Esophagus mucosa (tissue), 1 donor: ENCODE measurements at places on chromosomes 2 and 18. TPM values are rescaled to one million over a fixed set of nuclear protein-coding genes. Genes with fewer than 3 reads are reported as not detected.
A peak's percentile ranks its signal among the peaks of the same experiment; 100 is the strongest.

ESPNL gene
- total RNA-seq = 0.40 TPM

SLC16A14 gene
- 3.8 TPM for total RNA-seq

PGAP1 gene
- total RNA-seq = 10.5 TPM

STPG4 gene
- total RNA-seq = 0.16 TPM

- ATAC-seq = no peak
These were observed 35.7 kb upstream of the LTBP1 start for GRCh38 chr2:32910883-32911598.

DNA sequence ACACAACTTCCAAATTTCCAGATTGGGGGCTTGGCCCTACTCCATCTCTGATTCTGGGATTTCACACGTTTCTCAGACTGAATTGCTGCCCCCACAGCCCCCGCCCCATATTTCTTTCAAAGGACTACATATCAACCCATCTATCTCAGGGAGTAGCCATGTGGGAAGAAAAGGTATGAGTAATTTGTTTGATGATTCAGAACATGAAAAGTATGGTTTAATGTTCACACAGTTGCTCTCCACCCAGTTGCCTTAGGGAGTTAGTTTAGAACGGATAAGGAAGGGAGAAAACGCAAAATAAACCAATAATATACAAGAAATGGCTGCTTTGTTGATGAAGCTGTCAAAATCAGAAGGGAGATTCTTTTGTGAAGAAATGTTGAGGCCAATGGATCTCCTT, 145.1 kb downstream of the PIEZO2 start:
- ATAC-seq = peak; percentile 65

DNA sequence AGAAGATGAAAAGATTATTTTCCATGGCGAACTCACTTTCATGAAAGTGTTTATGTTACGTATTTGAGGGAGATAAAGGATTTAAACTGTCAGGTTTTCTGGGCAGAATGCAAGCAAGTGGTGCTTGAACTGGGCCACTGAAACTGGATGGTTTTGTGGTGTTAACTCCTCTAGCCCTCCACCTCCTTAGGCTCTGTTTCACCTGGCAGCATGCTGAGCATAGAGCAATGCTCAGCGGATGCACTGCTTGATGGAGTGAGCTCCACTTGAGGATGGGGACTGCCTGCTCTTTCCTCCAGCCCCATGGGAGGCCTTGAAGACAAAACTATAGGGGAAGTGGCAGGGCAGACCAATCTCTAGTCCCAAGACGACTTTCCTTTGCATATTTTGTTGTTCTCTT, 345.8 kb downstream of the TDRD15 start:
- ATAC-seq = no peak

DNA sequence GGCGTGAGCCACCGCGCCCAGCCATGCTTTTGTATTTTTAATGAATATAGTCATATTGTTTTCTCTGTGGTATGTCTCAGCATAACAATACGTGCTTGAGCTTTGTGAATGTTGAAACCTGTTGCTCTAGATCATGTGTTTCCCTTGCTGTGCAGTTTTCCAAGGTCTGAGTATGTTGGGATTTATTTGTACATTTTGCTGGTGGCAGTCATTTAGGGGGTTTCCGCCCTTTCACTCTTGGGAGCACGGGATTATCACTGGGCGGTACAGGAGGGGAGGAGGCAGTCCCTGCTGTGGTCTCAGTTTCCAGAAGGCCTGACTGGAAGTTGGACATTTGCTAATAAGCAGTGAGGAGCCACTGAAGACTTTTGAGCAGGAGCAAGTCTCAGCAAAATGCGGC, 24.9 kb upstream of the CATIP start:
- ATAC-seq = peak; percentile 61

DNA sequence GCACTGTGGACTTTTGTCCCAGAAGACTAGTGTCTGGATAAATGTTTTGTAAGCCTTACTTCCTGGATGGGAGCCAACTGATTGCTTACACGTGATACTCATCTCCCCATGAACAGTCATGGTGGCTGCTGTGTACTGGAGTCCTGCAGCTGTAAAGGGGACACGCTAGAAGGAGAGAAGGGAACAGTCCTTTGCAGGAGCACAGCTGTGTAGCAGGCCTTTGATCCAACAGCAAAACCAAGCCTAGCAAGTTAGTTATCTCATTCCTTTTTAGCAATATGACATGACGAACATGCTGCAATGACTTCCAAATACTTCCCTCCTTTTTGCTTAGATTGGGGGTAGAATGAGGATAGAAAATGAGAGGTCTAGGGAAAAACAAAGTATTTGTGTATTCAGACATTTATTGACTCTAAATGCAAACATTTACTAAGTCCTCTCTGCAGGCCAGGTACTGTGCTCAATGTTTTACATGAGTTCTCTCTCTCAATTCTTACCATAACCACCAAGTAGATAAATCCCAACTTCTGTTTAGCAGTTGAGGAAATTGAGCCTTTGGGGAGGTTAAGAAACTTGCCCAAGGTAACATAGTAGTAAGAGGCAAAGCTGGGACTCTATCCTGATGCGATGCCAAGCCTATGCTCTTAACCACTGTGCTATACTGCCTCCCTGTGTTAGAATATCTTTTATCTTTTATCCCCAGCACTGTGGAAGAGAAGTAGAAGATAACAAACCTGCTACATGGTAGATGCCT, 55.4 kb upstream of the CD28 start:
- ATAC-seq = peak; percentile 92

DNA sequence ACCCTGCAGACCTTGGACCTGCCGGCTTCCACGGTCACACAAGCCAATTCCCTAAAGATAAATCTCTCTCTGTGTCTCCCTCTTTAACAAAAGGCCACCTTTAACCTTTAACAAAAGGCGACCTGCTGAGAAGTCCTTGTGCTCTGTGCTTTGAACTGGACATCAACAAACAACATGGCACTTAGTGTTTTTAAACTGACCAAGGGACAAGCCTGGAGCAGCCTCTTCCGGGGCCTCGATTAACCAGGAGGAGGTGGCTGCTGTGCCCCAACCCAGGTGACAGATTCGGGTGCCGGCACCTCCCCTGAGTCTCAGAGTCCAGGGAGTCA, 135.3 kb downstream of the RTP5 start:
- no peak for ATAC-seq

DNA sequence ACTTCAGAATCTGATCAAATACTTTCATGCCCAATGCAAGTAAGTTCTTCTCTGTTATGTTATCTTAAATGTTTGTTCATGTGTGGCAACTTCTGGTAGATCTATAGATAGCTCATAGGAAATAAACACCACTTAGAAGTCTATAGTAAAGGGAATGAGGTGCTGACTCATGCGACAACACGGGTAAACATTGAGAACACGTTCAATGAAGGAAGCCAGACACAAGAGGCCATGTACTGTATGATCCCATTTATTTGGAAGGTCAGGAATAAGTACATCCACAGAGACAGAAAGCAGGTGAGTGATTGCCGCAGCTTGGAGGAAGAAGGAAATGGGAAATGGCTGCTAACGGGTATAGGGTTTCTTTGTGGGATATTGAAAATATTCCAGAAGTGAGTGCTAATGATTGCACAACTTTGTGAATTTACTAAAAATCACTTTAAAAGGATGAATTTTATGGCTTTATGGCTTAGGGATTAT, 95.4 kb downstream of the ITGB1BP1 start:
- ATAC-seq = no peak

DNA sequence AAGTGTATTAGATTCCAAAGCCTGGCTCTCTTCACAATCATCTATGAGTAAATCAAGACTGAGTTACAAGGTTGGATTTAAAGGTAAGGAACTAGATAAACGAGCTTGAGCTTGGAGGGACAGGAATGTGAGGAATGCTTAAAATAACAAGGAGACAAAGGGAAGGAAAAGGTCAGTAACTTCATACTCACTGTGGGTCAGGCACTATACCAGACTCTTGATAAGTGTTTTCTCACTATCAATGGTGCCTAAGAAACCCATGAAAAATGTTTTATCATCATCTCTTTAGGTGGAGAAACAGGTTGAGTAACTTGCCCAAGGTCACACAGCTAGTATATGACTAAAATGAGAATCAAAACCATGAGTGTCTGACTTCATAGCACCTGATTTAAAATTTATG, 212.1 kb downstream of the CDH2 start:
- ATAC-seq = no peak

DNA sequence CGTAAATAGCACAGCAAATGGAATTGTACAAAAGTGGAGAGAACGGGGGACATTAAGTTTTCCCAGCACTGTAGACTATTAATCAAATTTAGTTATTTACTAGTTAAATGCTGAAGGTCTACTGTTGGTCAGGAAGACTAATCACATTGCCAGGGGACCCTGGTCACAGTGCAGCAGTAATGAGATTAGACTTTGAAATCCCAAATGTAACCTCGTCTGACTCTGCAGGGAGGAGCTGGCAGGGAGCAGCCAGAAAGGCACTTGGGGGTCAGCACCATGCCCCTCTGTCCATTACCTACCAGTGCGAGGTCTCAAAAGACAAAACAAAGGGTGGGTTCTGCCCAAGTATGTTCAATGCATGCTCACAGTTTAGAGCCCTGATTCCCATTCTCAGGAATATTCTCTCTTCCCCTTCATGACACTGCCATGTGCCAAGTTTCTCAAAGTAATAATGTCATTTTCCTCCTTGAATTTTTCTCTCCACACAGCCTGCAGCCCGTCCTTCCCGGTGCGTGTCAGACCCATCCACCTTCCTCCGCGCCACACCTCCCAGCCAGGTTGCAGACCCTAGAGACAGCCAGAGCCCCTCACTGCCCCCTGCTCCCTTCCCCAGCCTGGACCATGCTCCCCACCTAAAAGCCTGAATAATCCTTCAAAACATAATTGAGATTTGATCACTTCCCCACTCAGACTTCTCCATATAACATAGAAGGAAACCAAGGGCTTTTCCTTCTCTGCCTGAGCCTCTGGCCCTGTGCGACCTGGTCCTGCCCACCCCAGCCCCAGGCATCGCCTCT, 52.5 kb downstream of the TMEM18 start:
- no peak for ATAC-seq

DNA sequence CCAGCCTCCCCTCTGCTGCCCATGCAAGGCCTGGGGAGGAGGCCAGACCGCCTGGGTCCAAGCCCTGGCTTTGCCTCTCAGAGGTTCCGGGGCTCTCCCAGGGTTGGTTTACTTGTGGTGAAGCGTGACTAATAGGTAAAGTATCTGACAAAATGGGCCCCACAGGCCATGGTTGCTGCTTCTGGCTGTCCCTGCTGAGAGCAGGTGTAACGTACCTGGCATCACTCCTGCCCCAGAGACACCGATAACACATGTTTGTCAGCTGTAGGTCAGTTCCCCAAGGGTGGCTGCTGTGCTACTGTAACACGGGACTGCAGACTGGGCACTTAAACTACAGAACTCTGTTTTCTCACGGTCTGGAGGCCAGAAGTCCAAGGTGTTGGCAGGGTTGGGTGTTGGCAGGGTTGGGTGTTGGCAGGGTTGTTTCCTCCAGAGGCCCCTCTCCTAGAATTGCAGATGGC, 34.1 kb downstream of the ODC1 start:
- ATAC-seq = no peak

- ATAC-seq = peak; percentile 100
These were observed 408.9 kb downstream of the RIT2 start for GRCh38 chr18:42706618-42707017.

GRCh38 chr2:9610781-9611548, 19.8 kb downstream of the YWHAQ start:
- peak; percentile 35 for ATAC-seq

DNA sequence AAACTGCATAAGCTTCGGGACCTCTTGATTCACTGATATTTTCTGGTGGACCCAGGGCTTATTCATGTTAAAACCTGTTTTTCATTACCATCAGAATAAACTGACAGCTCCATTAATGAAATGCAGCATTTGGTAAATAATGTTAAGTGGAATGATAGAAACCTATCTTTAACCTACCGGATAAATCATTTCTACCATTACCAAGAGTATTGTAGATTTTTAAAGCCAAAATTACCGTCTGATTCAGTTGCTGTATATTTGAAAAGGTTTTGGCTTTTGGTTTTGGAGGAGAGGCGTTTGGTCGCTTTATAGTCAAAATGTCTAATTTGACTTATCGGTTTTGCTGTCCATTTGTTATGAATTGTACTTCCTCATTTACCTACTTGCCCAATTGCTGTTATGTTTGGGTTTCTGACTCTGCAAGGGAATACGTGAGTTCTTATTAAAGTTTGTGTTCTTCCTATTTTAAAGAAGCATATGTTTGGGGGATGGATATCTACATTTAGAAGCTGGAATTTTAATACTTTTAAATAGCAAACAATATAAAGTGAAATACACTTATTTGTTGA, 1.0 kb upstream of the CUL3 start:
- ATAC-seq = no peak
